WERI-Rb-1 (cell line): ENCODE measurements at places on chromosomes 5 and 9.

DNA sequence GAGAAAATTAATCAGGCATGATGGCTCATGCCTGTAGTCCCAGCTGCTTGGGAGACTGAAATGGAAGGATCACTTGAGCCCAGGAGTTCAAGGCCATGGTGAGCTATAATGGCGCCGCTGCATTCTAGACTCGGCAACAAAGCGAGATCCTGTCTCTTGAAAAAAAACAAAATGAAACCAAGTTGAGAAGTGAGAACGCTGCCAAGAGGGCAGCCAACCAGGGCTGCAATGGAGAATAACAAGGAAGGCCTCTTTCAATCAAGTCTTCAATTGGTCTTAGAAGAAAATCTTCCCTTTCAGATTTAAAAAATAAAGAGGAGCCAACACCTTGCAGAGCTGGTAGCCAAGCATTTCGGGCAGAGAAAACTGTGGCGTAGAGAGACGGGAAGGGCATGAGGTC lies 14.7 kb downstream of the KIAA1958 start:
- no peak for DNase-seq

GRCh38 chr9:130895481-130896232 lies 955 bp downstream of the QRFP start:
- no peak for DNase-seq

DNA sequence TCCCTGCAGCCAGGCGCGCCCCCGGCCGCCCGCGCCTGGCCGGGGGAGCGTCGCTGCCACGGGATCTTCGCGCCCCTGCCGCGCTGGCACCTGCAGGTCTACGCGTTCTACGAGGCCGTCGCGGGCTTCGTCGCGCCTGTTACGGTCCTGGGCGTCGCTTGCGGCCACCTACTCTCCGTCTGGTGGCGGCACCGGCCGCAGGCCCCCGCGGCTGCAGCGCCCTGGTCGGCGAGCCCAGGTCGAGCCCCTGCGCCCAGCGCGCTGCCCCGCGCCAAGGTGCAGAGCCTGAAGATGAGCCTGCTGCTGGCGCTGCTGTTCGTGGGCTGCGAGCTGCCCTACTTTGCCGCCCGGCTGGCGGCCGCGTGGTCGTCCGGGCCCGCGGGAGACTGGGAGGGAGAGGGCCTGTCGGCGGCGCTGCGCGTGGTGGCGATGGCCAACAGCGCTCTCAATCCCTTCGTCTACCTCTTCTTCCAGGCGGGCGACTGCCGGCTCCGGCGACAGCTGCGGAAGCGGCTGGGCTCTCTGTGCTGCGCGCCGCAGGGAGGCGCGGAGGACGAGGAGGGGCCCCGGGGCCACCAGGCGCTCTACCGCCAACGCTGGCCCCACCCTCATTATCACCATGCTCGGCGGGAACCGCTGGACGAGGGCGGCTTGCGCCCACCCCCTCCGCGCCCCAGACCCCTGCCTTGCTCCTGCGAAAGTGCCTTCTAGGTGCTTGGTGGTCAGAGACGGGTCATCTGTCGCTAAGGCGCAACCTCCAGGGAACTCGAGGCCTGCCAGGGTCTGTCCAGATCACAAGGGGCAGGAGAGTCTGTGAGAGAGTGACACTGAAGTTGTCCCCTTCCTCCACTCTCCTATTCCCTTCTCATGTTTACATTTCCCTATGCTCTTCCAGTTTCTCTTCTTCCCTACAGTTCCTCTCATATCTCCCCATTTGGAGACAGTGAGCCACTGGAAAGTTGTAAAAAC lies 1.3 kb downstream of the GPR150 start:
- peak; percentile 74 for DNase-seq

DNA sequence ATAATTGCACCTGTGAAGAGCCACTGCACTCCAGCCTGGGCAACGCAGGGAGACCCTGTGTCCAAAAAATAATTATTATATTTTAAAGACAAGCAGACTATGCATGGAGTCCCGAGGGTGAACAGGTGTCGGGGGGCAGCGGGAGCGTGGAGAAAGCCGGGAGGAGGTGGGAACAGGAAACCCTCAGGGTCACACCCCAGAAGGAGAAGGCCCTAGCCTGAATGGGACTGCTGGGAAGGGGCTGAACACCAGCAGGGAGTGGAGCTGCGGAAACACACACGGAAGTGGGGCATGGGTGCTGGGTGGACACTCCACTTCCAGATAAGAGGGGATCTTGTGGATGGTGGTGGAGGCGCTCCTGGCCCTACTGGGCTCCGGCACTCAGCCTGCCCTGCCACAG lies 12.8 kb downstream of the SURF6 start:
- DNase-seq: no peak

DNA sequence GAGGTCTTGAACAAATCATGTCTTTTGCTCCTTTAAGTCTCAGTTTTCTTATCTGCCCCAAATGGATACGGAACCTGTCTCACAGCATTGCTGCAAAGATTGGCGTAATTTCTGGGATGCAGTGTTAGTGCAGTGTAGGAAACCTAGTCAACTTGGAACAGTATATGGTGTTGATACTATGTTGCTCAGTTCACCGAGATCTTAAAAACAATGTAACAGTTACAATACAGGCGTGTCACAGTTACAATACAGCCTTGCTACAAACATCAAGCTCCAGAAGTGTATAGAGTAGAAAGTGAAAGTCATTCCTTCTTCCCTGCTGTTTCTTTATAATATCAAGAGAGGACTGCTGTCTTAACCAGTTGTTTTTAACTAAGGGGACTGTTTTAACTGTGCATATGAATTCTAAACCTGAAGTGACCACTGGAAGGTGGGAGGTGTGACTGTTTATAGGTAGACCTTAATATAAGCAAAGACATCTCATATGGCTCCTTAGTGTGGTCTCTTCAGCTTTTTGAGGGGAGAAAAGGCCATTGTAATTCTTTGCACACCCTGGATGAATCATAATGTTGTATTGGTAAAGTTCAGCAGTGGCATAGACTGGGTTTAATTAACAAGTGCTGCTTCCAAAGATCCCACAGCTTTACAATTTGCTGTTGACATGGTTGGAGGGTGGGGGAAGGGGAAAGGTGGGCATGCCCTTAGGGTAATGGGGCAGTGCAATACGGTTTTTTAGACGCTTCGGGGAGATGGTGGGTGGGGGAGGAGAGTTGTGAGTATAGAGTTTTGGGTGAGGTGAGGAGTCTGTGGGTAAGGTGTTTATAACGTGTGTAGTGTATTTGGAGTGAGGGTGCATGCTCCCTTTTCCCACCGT lies 12.9 kb downstream of the PRRC2B start:
- no peak for DNase-seq

DNA sequence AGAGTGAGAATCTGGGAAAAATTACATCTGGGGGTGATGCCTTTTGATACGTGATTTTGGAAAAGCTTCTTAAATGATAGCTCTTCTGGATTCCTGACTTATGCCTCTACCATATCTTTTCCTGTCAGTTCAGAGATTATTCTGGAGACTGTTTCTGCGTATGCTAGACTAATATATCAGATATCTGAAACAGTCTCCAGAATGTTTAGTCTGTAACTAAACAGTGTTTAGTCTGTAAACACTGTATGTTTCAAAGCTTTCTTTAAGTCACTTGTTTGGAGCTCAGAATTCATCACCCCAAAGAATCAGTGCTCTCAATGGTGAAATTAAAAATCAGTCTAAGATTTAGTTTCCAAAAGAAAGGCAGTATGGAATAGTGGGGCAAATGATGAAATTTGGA lies 19.7 kb downstream of the C9orf85 start:
- no peak for DNase-seq

GRCh38 chr5:35788724-35789123 lies 68.0 kb upstream of the IL7R start:
- DNase-seq: no peak

- DNase-seq: no peak
Observed at GRCh38 chr9:126703866-126704156, 90.1 kb downstream of the LMX1B start.

DNA sequence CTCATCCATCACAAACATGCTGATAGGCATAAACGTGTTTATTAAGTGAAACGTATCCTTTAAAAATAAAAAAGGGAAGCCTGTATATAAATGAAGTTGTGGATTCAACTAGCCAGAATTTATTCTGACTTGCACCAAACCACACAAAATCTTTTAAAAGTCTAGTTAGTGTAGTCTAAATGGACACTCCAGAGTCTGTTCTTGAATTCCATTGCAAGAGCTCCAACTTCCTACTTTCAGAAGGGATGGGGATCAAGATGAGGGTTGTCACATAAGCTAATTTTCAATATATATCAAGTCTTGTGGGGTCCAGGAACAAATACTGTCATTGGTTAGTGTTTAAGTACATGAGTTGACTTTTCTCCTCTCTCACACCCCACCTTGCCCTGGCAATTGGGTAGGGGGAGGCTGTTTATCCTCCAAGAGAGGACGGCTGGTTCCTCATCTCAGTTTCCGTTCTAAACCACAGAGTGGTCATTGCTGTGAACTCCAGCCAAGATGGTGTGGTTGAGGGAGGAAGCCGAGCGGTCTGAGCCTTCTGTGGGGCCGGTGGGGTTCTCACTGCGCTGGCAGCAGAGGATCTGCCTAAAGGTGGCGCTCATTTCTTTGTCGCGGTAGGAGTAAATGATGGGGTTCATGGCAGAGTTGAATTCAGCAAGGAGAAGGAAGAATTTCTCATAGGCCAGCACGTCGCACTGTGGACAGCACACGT lies 163.2 kb downstream of the LPAR1 start:
- DNase-seq: peak; percentile 11
